ENCODE measurements at places on chromosomes 16 and 17.

DNA sequence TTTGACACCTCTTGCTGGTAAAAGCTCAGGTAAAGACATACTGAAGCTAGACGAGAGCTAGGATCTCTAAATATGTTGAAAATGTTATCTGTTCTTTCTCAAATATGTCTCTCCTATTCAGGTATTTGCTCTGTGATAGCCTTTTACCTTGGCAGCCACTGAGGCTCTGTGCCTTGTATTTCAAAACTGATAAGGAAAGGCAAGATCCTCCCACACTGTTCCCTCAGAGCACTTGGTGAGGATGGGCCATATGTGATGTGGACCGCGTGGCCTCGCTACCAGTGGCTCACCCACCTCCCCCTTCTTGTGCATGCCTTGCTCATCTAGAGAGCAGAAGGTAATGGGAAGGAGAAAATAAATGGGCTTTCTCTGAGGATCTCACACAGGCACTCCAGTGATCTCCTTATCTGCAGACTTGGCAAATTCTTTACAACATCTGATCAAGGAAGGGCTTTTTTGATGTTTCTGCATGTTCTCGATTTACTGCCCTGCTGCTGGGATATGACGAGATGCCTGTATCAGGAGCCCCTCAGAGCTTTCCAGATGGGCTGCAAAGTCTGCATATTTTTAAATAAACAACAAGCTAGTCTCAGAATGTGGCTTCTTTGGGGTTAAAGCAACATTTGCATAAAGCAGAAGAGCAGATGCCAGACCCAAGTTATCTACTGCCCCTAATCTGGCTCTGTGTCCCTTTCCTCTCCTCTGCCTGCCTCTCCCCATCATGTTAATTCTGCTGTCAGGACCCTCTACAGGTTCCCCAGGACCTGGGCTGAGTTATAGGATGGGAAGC is 16.9 kb downstream of the HOXB1 start:
- DNase-seq, result no peak

- DNase-seq, result no peak
Measured at GRCh38 chr17:9512323-9513168, 63.1 kb downstream of the STX8 start.

DNA sequence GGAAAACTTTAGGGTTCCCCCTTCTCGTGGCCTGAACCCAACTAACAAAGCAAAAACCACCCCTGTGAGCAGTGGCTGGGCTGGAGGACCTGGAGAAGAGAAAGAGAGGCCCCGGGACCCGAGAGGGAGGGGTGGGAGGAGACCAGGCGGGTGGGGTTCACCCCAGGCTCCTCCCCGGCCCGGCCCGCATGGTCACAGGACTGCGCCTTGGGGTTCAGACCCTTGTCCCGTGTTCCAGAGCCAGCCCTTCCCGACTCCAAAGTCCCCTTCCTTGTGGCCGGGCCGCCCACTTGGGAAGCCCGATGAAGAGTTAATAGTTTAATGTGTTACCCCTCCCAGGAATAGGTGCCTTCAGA is 852 bp downstream of the MARVELD3 start:
- no peak for DNase-seq

GRCh38 chr17:81071761-81072741 is 37.1 kb downstream of the BAIAP2 start:
- no peak for DNase-seq

DNA sequence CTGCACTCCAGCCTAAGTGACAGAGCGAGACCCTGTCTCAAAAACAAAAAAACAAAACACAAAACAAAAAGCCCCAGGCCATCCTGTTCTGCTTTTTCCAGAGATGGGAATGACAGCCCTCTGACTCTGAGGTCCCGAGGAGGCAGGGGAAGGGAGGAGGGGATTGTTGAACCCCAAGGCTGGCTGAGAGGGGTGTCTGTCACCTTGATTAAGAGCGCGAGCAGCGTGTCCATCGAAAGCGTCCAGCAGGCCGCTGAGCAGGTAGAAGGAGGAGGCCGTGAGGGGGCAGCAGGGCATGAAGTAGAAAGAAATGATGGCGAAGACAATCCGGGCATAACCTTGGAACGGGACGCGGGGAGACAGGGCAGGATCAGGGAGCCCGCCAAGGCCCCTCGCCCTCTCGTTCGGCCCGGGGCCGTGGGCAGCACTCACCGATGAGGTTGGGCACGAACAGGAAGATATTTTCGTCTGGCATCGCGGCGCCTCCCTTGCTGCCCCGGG is 593 bp downstream of the CDIPT start:
- no peak for DNase-seq

DNA sequence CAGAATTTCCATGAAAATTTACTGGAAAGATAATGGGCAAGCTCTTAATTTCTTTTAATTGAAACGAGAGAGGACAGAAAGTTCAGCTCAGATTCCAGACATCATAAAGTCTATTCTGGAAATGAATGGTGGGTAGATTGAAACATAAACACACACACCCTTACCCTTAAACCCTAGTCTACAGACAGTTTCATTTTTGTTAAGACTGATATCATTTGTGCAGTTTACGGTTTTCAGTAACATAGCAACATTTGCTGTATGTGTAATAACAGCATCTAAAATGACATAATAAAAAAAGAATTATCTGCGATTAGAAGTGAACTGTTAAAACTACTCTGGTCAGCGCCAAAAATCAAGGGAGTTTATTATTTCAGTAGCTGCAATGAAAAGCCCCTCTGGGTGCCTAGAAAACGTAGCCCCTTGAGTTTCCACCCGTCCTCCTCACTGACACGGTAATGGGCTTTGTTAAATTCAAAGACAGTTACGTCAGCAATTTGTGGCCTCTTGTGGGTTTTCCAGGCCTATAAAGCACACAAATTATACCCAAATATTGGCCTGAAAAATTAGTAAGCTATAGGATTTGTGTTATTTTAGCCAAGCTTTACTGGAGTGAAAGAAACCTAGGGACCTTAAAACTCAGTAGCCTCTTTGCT is 520.6 kb upstream of the SOX9 start:
- DNase-seq, result peak; percentile 13

DNA sequence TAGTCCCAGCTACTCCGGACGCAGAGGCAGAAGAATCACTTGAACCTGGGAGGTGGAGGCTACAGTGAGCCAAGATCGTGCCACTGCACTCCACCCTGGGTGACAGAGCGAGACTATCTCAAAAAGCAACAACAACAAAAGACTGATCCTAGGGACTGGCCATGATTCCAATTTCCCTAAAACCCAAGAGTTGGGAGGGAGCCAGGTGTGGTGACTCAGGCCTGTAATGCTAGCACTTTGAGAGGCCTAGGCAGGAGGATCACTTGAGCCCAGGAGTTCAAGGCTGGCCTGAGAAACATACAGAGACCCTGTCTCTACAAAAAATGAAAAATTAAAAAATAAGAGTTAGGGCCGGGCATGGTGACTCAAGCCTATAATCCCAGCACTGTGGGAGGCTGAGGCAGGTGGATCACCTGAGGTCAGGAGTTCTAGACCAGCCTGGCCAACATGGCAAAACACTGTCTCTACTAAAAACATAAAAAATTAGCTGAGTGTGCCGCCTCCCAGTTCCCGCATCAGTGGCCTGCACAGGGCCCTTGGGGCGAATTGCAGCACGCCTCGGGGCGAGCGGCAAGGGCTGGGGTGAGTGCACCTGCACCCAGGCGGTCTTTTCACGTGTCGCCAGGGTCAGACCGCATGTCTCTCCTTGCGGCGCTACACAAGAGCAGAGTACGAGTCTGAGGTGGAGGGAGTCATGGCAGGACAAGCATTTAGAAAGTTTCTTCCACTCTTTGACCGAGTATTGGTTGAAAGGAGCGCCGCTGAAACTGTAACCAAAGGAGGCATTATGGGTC is 40.8 kb downstream of the CDH3 start:
- no peak for DNase-seq

- DNase-seq, result peak; percentile 53
Measured at GRCh38 chr17:34981538-34982241, 1.4 kb downstream of the LIG3 start.

DNA sequence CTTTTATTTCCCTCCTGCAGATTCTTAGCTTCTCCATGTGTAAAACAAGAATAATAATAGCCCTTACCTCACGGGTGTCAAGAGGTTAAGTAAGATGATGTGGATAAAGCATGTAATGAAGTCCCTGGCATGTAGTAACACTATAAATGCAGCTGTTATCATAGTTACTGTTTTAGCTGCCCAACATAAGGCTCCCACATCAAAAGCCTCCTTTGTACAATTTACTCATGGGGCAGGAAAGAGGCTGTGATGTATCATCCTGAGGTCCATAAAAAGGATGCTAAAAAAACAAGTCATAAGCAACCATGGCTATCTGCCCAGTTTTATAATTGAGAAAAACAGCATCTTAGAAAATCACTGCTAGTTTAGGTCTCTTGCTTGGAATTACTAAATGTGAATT is 339.7 kb downstream of the CA10 start:
- no peak for DNase-seq

DNA sequence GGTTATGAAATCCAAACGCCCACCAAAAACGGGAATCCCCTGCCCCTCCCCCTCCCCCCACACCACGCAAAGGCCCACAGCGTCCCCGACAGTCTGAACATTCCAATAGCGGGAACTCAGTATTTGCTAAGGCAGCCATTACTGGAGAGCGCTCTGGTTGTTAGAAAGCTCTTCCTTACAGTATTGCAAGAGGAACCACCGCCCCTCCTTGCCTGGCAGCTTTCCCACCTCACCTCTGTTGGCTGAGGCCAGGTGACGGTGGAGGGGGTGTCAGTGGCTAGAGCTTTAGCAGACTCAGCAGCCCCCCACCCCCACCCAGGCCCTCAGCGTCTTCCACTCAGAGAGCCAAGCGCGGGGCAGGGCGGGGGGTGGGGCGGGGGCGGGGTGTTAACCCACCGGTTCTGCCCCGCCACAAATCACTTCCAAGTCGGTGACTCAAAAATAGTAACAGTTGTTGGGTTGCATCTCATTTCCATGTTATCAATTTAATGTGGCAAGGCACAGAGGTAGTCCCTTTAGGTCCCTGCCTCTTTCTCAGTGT is 2.2 kb upstream of the PLEKHH3 start:
- DNase-seq, result no peak

GRCh38 chr16:7646821-7647500 is 314.3 kb downstream of the RBFOX1 start:
- no peak for DNase-seq

DNA sequence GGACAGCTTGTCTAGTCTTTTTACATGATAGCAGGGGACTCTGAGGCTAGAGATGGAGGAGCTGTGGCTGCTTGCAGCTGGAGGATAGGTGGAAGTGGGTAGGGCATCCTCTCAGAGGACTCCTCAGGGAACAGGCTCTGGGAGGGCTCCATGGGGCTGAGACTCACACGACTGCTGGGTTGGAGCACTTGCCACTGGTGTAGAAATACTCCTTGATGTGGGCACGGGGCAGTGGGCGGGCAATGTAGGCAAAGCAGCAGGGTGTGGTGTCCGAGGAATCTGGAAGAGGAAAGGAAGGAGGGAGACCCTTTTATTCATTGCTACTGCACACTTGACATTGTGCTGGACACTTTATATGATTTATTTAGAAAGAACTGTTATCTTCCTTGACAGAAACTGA is 1.8 kb downstream of the CCL5 start:
- no peak for DNase-seq

GRCh38 chr17:41914358-41914766 is 4.4 kb downstream of the ACLY start:
- DNase-seq, result no peak

DNA sequence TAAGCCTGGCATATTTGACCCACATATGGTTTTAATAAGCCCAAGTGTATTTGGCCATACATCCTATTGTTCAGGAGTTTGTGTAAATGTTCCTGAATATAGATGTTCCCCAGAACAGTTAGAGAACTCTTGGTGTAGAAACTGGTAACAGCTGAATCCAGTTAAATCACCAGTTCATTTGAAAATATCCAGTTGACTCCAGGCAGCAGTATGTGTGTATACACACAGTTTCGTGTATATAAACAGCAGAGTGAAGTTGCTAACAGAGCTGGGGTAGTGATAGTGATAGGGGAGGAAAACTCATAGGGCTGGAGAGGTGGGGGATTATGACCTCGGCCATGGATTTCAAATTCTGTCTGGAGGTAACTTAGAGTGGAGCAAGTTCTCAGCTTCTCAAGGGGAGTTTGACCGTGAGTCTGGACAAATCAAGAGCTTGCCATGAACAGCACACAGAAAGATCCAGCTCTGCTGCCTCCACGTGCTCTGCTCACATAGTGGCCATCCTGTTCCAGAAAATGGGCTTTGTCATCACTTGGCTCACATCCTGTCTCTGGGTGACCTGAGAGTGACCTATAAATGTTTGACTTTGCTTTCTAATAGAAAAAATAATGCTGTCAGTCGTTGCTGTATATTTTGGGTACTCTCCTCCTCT is 30.6 kb upstream of the MMD start:
- DNase-seq, result no peak

DNA sequence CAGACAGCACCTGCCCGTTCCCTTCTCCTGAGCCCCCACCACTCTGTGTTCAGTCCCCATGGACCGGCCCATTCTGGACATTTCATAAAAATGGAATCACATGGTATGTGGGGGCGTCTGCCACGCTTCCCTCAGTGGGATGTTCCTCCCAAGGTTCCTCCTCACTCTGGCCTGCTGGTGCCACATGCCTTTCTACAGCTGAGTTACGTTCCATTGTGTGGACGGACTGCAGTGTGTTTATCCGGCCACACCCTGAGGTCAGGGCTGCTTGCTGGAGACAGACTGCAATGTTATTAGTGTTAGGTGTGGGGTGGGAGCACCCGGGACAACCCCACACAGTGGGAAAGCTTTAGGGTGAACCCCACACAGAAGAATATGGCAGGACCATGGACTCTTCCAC is 5.9 kb upstream of the AATK start:
- DNase-seq, result no peak

- DNase-seq, result no peak
Measured at GRCh38 chr17:4389079-4389478, 22.6 kb upstream of the UBE2G1 start.

DNA sequence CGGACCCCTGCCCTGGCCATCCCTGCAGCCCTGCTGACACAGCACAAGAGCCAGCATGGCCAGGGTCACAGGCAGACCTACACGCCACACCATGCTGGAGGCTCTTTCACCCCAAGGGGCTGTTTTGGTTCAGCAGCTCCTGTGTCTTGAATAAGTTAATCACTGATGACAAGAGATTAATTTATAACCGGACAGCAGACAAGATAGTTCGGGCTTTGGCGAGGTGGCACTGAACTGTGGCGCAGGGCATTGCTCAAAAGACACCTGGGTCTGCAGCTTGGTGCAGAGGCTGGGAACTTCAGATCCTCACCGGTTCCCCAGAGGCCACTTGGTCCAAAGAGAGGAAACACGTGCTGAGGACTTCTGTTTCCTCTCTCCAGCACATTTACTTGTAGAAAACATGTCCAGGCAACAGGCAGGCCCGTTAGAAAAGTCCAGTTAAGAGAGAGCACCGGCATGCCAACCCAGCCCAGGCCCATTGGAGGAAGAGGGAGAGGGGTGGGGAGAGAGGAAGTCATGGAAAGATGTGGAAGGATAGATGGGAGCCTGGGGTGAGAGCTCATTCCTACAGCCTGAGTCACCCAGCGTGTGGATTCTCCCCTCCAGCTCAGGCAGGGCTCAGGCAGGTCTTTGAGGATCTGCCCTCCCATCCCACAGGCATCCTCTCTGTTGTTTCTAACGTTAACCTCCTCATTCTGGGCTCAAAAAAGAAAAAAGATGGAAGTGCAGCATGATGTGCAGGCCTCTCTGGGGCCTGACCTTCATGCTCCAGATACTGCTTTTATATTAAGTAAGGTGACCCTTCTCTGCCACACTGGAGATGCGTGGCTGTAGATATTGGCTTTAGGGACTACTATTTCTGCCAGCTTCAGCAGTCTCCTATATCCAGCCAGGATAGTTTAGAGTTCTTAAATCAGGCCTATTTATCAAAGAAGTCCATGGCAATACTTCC is 80.0 kb upstream of the HNF1B start:
- DNase-seq, result no peak

Measured in HEK293T (cell line).